Neural crest cell (in vitro differentiated cells): ENCODE measurements at places on chromosomes 4 and X. TPM values are rescaled to one million over a fixed set of nuclear protein-coding genes. Genes with fewer than 3 reads are reported as not detected.

- no peak overlapping the region for H3K4me3 ChIP-seq
- no peaks in the 10 kb centered on the region for H3K4me1 ChIP-seq
- H3K36me3 ChIP-seq = peaks cover 25% of the 10 kb centered on the region
- no peaks in the 10 kb centered on the region for H3K27me3 ChIP-seq
- no peak for DNase-seq
Observed at GRCh38 chr4:122212880-122213279, 60.7 kb downstream of the BLTP1 start.

GRCh38 chr4:8301851-8302730 is 32.5 kb downstream of the HTRA3 start:
- peak overlapping the region; percentile 91 for H3K27ac ChIP-seq
- peaks cover 4% of the 10 kb centered on the region for H3K4me1 ChIP-seq
- no peaks in the 10 kb centered on the region for H3K27me3 ChIP-seq
- no peak for DNase-seq

- peaks cover 12% of the 10 kb centered on the region for H3K4me1 ChIP-seq
- DNase-seq = no peak
- no peaks in the 10 kb centered on the region for H3K27me3 ChIP-seq
- no peak overlapping the region for H3K27ac ChIP-seq
Observed at GRCh38 chrX:14355556-14355955, 173.8 kb upstream of the GLRA2 start.

DNA sequence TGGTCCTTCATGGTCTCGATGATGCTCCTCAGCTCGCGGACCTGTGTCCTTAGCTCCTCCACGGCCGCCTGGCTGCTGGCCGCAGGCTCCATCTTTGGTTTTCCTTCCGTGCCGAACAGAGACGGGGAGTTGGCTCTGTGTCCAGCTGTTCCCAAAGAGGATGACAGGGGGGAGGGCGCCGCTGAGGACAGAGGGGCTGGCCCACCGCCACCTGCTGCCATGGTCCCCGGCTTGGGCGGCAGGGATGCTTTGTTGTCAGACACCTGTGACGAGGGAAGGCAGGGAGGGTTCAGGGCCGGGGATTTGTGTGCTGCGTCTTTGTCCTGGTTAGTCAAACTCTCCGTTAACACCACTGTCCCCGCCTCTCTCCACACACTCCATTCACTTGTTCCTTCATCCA is 26.6 kb upstream of the MAP3K15 start:
- no peak overlapping the region for H3K4me3 ChIP-seq
- no peak overlapping the region for H3K27ac ChIP-seq
- no peaks in the 10 kb centered on the region for H3K4me1 ChIP-seq
- no peak for DNase-seq
- peaks cover 4% of the 10 kb centered on the region for H3K36me3 ChIP-seq
- no peaks in the 10 kb centered on the region for H3K27me3 ChIP-seq

GRCh38 chrX:39398215-39398962 is 597.1 kb downstream of the MID1IP1 start:
- no peaks in the 10 kb centered on the region for H3K36me3 ChIP-seq
- DNase-seq = no peak
- H3K4me3 ChIP-seq = no peak overlapping the region
- H3K27me3 ChIP-seq = no peaks in the 10 kb centered on the region
- no peak overlapping the region for H3K27ac ChIP-seq

GRCh38 chr4:183470821-183471220 is 26.4 kb downstream of the CDKN2AIP start:
- no peak overlapping the region for H3K27ac ChIP-seq
- no peak for DNase-seq
- no peak overlapping the region for H3K4me3 ChIP-seq
- H3K36me3 ChIP-seq = peaks cover 3% of the 10 kb centered on the region

DNA sequence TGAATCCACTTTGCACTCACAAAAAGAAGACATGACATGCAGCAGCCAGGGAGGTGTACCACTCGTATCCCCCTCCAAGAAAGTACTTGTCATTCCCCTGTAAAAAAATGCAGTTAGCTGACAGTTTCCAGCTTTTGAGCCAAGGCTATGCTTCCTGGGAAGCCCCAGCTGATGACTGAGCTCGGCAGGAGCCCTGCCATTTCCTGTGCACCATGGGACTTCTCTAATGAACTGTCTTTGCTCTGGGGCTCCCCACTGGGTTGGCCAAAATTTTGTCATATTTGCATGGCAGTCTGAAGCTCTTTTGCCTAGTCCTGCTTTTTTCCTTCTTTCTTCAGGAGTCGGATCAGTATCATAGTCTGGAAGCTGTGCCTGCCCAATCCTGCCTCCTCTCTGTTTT is 104.5 kb upstream of the MAOA start:
- H3K4me3 ChIP-seq = no peak overlapping the region
- no peak for DNase-seq
- peaks cover 45% of the 10 kb centered on the region for H3K4me1 ChIP-seq
- H3K27ac ChIP-seq = peak overlapping the region; percentile 78
- no peaks in the 10 kb centered on the region for H3K27me3 ChIP-seq

- H3K36me3 ChIP-seq = no peaks in the 10 kb centered on the region
- H3K4me3 ChIP-seq = no peak overlapping the region
- no peaks in the 10 kb centered on the region for H3K4me1 ChIP-seq
- H3K27ac ChIP-seq = no peak overlapping the region
Observed at GRCh38 chrX:38982370-38982769, 181.1 kb downstream of the MID1IP1 start.

DNA sequence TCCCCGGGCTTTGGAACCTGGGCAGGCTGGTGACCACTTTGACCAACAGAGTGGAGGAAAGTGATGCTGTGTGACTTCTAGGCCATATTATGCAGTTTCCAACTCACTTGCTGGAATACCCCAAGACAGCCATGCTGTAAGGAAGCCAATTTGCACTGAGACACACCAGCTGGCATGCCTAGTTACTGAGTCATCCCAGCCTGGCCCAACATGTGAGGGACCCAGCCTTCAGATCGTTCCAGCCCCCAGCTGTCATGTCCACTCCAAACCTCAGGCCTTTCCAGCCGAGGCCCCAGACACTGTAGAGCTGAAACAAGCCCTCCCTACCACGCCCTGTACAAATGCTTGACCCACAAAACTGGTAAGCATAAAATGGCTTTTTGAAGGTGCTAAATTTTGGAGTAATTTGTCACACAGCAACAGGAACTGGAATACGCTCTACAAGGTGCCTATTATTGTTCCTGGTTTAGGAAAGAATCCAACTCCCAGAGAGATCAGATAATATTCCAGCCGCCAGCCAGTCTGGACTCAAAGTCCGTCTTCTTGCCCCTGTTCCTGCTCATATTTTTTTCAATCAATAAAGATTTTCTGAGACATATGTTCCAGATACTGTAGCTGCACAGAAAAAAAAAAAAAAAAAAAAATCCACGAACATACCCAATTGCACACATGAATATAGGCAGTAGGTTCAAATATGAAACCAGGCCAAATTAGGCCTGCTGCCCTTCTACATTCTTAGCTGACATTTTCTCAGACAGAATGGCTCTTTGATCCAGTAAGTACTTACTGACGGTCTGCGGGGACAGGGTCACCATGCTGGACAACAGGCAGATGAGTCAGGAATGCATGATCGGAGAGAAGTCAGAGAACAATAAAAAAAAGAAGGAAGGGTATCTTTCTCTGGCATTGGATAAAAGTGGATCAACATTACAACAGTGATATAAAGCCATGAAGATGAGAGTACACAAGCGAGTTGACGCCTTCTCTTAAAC is 35.1 kb downstream of the SH3KBP1 start:
- peaks cover 2% of the 10 kb centered on the region for H3K36me3 ChIP-seq
- H3K27me3 ChIP-seq = no peaks in the 10 kb centered on the region
- no peak overlapping the region for H3K4me3 ChIP-seq
- no peak for DNase-seq
- H3K27ac ChIP-seq = no peak overlapping the region

DNA sequence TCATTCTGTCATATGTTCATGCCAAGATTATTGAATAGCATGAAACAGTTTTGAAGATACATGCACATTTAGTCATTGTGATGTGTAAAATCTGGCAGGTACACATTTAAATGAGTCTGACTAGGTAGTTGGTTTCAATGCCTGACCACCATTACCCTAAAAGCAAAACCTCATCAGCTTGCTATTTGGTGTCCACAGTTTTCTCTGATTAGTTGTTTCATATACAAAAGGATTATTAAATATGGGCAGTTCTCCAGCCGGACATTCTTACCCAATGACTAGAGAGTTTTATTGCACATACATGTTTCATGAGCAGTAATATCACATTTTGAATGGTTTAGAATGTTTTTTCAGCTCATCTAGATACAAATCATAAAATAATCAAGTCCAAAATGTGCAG is 23.7 kb downstream of the DCHS2 start:
- H3K4me1 ChIP-seq = no peaks in the 10 kb centered on the region
- H3K36me3 ChIP-seq = no peaks in the 10 kb centered on the region
- H3K4me3 ChIP-seq = no peak overlapping the region
- peaks cover 3% of the 10 kb centered on the region for H3K27me3 ChIP-seq
- no peak overlapping the region for H3K27ac ChIP-seq
- no peak for DNase-seq

GRCh38 chr4:80156410-80156809 is 40.9 kb upstream of the PRDM8 start:
- H3K4me3 ChIP-seq = no peak overlapping the region
- H3K36me3 ChIP-seq = peaks cover 2% of the 10 kb centered on the region
- no peak overlapping the region for H3K27ac ChIP-seq
- no peaks in the 10 kb centered on the region for H3K4me1 ChIP-seq

DNA sequence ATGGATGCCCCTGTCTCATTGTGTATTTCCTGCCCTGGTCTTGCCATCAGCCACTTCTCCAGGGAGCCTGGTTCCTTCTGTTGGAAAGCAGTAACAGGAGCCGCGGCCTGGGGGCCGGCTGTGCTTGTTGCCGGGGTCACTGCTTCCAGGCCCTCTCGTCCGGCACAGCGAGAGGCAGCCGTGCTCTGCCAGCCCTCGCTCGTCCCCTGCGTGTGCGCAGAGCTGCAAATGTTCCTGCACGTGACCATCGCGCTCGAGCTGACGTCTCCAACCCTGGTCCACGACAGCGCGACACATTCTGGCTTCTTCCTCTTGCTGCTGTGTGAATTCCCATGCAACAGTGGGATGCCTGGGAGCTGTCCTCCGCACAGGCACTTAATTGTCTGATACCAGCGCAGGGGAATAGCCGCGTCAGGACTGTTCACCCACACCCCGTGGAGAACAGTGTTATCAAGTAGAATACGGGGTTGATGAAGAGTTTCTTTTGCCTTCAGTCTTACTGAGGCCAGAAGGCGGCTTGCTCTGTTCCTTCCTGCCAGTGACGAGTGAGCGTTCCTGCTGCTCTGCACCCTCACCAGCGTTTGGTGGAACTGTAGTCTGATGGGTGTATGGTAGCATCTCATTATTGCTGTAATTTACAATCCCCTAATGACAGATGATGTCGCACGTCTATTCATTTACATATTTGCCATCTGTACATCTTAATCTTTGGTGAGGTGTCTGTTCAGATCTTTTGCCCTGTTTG is 12.3 kb downstream of the PDE6B start:
- no peaks in the 10 kb centered on the region for H3K27me3 ChIP-seq
- DNase-seq = no peak
- H3K36me3 ChIP-seq = no peaks in the 10 kb centered on the region
- H3K4me3 ChIP-seq = no peak overlapping the region
- no peak overlapping the region for H3K27ac ChIP-seq

DNA sequence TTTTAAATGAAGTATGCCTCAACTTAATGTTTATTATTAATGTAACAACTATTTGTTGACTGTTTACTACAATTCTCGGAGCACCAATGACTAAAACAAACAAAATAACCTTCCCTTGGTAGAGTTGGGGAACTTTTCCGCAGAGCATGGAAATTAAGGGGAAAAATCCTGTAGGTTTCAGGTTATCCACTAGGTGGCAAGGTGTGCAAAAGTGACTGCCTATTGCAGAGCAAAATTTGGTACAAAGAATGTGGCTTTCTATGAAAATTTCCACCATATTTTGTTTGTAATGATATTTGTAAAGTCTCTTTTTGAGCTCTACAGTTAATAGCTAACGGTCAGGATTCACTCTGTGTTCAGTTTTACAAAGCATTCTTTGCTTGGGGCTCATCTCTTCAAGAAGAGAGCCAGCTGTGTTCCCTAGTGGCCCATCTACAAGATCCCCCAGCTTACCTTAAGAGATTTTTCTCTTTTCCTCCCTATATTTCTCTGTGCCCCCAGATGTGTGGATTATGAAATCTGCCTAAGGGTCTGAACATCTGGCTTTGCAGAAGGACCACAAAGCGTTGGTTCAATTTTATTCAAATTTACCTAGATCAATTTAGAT is 61.1 kb downstream of the FBXO8 start:
- H3K4me1 ChIP-seq = no peaks in the 10 kb centered on the region
- no peaks in the 10 kb centered on the region for H3K36me3 ChIP-seq
- peaks cover 93% of the 10 kb centered on the region for H3K27me3 ChIP-seq
- H3K4me3 ChIP-seq = no peak overlapping the region

GRCh38 chrX:10157032-10157341 is 212 bp downstream of the CLCN4 start:
- peak overlapping the region; percentile 66 for H3K4me3 ChIP-seq
- H3K27me3 ChIP-seq = no peaks in the 10 kb centered on the region
- DNase-seq = no peak
- no peak overlapping the region for H3K27ac ChIP-seq

DNA sequence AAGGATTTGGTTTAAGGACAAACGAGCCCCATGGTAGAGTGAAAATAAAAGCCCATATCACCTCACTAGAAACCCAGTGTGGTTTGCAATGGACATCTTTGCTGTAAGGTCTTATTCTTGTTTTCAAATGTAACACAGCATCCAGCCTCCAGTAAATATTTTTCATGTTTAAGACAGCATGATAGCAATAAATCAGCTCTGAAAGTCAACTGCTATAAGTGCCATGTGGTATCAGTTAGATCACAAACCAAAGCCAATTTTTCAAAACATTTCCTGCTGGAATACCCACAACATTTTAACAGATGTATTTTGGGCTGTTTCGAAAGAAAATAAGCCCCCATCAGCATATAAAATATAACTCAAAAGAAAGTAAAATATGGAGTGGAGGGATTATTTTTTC is 24.0 kb upstream of the SCML1 start:
- DNase-seq = no peak
- H3K27me3 ChIP-seq = no peaks in the 10 kb centered on the region
- H3K36me3 ChIP-seq = no peaks in the 10 kb centered on the region

The TCEAL7 gene
- 15.3 and 18.9 TPM in 2 replicates for total RNA-seq

The UGT2B11 gene
- not detected in 2 replicates for total RNA-seq

The FAM9C gene
- total RNA-seq = 0.07 and 0.25 TPM in 2 replicates

The ARHGAP36 gene
- 1.8 and 2.4 TPM in 2 replicates for total RNA-seq

The LRRC66 gene
- total RNA-seq = 0.33 and 0.34 TPM in 2 replicates

The SULT1E1 gene
- total RNA-seq = not detected in 2 replicates

The CFAP47 gene
- total RNA-seq = 0.75 and 0.93 TPM in 2 replicates

The REPS2 gene
- total RNA-seq = 0.27 and 0.58 TPM in 2 replicates

The RAB33A gene
- total RNA-seq = 16.7 and 18.5 TPM in 2 replicates
